ENCODE measurements at places on chromosomes 4 and X.

DNA sequence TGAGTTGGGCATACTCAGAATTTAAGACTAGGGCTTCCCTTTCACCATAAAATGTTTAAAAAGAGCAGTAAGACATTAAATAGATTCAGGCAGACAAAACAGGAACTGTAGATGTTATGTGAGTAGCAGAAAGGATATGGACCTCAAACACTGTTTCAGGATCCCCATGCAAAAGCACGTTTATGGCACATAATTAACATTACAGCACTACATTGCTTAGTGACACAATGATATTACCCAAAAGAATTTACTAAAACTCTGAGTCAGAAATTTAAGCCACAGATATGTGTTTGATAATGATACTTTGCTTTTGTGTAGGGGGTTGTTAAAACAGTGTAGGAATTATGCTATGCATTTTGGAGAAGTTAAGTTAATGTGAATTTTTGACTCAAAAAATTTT, 266.3 kb downstream of the PDGFC start:
- no peak for DNase-seq

- no peak for DNase-seq
Observed at GRCh38 chr4:124863040-124863545, 150.6 kb upstream of the ANKRD50 start.

- DNase-seq, result peak; percentile 28
Observed at GRCh38 chrX:85111347-85111746, 107.7 kb downstream of the APOOL start.

GRCh38 chrX:63686878-63687714, 97.9 kb downstream of the ARHGEF9 start:
- peak; percentile 6 for DNase-seq

- DNase-seq, result no peak
Observed at GRCh38 chr4:24892278-24892677, 20.6 kb downstream of the CCDC149 start.

DNA sequence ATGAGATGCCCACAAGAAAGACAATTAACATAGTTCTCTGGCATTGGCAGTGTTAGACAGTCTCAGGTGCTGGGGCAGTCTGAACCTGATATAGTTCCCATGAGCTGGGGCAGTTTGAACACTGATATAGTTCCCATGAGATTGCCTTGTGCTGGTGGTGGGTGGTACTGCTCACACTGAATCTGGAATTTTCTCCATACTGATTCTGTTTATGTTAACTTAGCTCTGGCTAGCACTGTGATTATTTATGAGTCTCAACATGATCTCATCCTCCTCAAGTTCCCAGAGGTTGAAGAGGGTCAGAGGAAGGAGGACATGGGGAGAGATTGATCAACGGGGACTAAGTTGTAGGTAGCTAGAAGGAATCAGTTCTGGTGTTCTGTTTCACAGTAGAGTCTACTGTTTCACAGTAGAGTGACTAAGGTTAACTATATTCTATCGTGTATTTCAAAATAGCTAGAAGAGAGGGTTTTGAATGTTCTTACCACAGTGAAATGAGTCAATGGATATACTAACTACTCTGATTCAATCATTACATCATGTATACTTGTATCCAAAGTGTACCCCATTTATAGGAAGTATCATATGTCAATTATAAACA, 379.9 kb downstream of the ADAM29 start:
- DNase-seq, result no peak

- DNase-seq, result no peak
Observed at GRCh38 chrX:17376431-17377077, 1.6 kb downstream of the NHS start.

DNA sequence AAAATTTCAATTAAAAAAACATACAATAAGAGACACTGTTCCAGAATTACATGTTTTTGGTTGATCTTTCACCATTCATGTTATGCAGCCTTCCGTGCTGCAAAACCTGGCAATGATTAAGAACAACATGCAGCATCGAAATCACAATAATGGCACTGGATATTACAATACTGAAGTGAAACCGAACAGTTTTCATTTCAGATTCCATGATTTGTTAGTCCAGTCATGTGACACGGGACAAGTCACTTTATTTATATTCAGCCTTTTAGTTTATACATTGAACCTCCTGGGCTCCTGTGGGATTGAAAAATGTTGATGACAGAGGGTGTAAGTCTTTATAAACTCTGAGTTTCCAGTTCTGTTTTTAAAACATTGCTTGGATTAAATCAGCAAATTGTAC, 142.5 kb upstream of the TTC29 start:
- peak; percentile 24 for DNase-seq

DNA sequence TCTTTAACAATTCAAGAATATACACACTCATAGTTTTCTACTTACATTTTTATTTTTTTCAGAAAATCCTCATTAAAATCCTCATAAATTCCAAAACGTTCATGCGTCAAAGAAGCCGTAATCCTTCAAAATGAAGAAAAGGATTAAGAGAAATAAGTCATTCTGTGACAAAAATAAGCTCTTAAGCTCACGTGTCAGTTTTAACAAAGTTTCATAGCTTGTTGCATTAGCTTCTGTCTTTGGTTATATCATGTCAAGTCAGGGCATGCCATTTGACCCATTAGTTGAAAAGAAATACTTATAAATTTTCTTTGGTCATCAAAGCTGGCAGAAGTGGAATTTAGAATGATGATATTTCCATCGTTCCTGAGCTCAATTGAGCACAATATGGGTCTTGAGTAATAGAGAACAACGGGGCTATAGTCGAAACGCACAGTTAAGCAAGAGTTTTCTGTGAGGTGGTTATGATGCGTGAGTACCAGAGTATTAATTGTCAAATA, 185.2 kb upstream of the CTSO start:
- no peak for DNase-seq

- no peak for DNase-seq
Observed at GRCh38 chrX:112653017-112653416, 26.7 kb downstream of the LHFPL1 start.

GRCh38 chr4:28973587-28974350, 1746.4 kb upstream of the PCDH7 start:
- no peak for DNase-seq

- DNase-seq, result peak; percentile 85
Observed at GRCh38 chrX:74420196-74421035, 877 bp upstream of the SLC16A2 start.

DNA sequence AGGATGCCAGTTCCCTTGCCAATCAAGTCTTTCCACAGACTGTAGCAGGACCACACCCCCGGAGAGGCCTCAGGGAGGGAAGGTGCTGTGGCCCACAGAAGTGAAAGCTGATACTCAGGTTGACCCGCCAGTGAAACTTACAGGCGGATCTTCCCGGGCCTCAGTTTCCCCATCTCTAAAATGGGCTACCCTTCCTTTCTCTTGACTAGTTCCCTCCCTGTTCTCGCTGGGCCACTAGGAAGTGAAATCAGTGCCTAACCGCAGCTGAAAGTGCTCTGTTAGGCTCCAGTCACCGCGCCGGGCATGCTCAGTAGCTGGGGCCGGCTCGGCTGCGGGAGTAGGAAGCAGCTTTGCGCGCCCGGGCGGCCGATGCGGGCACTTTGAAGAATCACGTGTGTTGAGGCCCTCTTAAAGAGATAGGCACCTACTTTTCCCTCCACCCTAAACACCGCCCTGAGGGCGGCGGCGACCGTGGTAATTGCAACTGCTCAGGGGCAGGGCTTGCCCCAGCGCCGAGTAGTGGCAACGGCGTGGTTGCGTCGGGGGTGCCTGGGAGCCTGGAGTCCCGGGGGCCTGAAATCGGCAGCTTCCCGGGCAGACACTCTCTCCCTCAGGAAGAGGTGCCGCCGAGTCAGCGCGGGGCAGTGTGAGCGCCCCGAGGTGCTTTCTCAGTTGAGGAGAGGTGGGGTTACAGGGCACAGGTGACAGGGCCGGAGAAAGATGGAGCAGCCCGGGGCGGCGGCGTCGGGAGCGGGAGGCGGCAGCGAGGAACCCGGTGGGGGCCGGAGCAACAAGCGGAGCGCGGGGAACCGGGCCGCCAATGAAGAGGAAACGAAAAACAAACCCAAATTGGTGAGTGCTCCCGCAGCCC, at the start of gene DIAPH2:
Gene DIAPH2 (plus strand): TSS at position 504 of the 871 bp plus-strand sequence.
- DNase-seq, result peak; percentile 84
